GM12892 (cell line): ENCODE measurements at places on chromosomes 13 and 19.
A peak's percentile ranks its signal among the peaks of the same experiment; 100 is the strongest.

- DNase-seq = no peak
These were observed 11.6 kb downstream of the ZNF160 start for GRCh38 chr19:53091413-53092254.

GRCh38 chr13:25874907-25875306 lies 176.9 kb downstream of the SHISA2 start:
- DNase-seq = no peak

- no peak for DNase-seq
These were observed 806.1 kb upstream of the ARGLU1 start for GRCh38 chr13:107374038-107374437.

DNA sequence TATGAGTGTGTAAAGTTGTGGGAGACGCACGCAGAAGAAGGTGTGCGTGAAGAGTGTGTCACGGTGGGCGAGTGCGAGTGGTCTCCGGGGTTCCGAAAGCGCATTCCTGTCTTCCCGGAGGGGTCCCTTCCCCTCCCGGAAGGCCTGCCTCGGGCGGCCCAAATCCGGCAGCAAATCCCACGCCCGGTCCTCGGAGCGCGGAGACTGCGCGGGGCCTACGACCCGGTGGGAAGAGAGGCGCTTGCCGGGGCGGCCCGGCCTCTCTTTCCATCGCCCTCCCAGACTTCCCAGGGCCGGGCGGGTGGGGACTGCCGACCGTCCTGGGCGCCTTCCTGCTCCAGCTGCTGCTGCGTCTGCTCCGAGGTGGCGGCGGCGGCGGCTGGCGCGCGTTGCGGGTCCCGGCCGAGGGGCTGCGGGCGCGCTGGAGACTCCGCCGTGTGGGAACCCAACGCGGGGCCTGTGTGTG lies 2.1 kb downstream of the ZIC5 start:
- DNase-seq = no peak

GRCh38 chr19:16797876-16798275 lies 31.3 kb upstream of the SIN3B start:
- no peak for DNase-seq

- no peak for DNase-seq
These were observed 119.7 kb downstream of the LHFPL6 start for GRCh38 chr13:39483326-39483725.

DNA sequence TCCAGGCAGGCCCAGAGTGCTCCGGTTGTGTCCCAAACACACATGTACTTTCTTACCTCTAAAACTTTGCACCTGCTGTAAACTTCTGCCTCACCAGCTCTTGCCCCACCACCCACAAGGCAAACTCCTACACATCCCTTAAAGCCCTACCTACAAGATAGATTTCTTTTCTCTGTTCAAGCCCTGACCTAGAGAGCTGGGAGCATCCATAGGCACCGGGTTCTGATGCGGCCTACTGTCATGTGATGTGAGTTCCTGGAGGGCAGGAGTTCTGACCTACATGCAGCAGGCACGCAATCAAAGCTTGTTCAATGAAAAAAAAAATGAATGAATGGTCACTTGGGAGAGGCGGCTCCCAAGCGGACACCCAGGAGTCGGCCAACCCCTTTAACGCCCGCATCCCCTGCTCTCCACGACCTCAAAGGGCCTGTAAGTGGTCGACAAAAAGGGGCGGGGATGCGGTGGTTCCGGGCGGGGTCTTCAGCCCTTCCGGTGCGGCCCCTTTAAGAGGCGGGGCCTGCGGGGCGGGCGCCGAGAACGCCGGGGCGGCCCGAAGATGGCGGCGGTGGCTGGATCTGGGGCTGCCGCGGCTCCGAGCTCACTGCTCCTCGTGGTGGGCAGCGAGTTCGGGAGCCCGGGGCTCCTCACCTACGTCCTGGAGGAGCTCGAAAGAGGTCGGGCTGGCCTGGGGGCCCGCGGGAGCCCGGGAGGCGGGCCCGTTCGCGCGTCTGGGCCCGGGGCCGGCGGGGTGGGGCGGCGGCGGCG lies at the start of gene MAP1S:
Gene MAP1S (plus strand): TSS at position 534 of the 765 bp plus-strand sequence. CDS start 23 bp downstream, at position 557.
- DNase-seq = peak; percentile 91

GRCh38 chr13:39760521-39760920 lies 105.1 kb downstream of the COG6 start:
- DNase-seq = no peak

DNA sequence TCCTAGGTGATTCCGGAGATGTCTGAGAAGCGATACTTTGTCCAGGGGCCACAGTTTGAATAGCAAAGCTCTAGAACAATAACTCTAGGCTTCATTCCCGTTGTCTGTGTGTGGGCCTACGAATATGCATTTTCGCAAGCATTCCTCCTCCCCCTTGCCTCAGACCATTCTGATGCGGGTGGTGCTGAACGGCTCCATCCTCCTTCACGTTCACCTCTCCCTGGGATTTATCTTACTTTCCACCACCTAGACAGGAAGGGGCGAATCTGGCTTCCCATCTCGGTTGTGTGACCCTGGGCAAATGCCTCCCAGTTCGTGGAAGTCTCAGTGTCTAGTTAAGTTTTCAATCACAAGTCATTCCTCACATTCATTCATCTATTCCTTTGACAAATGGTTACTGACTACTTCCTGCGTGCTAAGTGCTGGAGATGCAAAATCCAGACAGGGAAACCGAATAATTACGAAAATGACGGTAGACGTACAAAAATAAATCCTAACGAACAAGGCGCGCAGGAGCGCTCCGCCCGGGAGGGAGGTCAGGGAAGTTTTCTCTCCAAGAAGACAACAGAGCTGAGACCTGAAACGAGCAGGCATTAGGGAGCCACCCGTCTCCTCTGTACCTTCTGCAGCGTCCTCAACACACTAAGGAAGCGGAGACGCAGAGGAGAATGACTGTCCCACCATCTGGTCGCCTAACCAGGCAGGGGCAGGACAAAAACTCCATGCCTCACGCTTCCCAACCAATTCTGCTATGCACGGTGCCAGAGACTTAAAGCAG lies 1.3 kb upstream of the CNOT3 start:
- DNase-seq = no peak

DNA sequence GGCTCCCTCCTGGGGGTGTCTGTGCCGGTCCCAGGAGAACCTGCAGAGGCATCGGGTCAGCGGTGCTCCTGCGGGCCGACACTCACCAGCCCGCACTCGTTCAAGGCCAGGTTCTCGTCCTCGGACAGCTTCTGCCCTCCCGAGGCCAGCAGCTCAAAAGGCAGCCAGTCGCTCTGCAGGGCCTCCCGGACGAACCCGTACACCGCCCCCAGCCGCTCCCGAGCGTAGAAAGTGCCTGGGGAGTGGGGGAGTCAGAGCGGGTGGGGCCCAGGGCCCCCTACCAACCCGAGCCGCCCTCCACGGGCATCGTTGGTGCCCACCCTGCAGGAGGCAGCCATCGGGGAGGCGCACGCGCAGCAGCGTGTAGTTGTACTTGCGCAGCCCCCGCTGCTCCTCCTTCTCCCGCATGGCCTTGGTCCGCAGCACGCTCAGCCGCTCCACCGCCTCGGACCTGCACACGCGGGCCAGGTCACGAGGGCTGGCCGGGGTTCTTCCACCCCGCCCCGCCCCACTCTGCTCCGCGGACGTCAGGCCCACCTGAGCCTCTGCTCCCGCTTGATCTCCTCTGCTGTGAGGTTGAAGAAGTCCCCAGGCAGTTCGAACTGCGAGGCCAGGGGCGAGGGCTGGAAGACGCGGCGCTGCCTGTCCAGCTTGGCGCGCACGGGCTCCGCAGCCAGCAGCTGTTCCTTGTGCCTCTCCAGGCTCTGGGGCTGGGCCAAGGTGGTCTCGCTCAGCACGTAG lies 11.5 kb downstream of the UBXN6 start:
- no peak for DNase-seq

DNA sequence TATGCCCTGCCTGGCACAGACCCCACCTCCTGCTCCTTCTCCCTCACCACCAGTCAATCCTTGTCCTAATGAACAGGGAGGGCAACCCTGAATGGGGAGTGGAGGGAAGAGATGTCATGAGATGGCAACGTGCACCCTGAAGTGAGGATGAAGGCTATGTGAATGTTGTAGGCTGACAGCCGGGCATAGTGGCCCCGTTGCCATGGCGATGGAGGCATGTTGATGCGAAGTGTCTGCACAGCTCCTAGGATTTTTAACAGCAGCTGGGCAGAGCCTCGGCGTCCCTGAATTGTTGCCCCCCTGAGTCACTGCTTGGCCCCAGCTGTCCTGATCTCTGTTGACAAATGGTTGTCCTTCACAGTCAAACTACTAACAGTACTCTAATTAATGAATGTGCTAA lies 4.8 kb upstream of the ALOX5AP start:
- DNase-seq = no peak

- DNase-seq = no peak
These were observed 9.8 kb upstream of the LIN7B start for GRCh38 chr19:49104229-49104864.

DNA sequence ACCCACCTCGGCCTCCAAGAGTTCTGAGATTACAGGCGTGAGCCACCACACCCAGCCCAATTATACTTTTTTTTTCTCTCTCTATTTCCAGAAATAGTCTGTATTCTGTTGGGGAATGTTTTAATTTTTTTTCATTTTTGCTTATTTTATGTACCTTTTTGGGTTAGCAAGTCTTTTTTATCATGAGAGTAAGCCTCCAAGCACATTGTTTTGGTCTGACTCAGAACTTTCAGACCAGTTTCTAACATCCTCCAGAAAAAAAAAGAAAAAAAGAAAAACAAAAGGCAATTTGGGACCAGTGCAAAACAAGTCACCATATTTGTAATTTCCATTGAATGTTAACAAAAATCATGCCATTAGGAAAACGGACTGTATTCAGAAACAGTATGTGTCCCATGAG lies 1465.5 kb downstream of the SLITRK5 start:
- no peak for DNase-seq

DNA sequence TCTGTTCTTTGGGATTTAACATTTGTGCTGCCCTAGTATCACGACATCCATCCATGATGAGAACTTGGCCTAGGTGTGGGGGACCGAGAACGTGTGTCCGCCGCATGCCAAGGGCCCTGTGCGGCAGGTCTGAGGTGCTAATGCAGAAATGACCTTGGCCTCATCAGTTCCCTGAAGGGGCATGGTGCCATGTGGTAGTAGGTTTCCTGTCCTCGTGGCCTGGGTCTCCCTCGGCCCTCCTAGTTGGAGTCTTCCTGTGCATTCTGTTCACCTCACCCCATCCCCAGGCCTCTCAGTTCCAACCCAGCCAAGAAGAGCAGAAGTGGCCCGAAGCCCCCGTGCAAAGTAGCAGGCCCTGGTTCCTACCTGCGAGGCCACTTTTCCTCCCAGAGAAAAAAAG lies 59.8 kb downstream of the GGACT start:
- no peak for DNase-seq

DNA sequence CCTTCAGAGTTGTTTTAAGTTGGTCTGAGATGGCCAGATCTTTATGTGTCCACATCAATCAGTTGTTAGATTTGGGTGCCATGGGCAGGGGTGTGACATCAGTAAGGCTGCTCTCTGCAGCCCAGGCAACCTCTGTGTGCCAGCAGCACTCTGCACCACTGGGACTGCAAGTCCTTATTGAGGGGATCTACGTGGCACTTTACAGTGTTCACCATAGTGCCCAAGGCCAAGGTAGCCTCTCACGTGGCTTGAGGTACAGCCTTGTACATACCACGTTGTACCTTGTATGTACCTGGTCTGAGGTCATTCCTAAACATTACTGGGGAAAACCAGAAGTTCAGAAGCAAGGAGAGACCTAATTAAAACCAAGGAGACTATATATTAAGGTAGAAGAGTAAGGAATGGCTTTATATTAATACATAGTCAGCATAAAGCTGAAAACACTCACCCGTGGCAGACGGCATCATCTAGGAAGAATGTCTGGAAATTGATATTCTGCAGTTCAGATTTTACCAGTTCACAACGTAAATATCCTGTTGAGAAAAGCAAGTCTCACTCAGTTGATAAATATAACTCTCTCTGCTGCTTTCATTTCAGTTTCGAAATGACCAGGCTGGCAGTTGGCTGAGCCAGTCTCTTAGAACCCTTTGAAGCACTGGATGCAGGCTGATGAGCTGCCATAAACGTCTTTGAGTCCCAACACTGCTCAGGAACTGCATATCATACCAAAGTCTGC lies 128.8 kb downstream of the ZDHHC20 start:
- DNase-seq = no peak

DNA sequence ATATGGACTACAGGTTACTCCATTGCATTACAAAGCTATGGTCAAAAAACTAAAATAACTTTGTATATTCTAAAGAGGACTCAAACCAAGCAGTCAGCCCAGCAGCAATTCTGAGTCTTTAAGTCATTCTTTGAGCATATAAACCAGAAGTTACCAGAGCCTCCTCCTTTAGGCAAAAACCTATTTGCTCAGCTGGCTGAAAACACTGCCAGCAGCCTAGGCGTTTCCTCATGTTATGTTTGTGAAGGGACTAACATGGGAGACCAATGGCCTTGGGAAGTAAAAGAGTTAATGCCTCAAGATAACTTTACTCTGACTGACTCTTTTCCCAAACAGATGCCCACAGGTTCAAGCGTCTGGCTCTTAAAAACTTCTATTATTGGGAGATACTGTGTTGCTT lies 45.3 kb downstream of the ZNF626 start:
- DNase-seq = no peak

GRCh38 chr13:27113436-27113835 lies 58.2 kb downstream of the USP12 start:
- no peak for DNase-seq

GRCh38 chr13:73902296-73902695 lies 231.9 kb downstream of the KLF12 start:
- DNase-seq = no peak

- no peak for DNase-seq
These were observed 57.9 kb upstream of the VSTM2B start for GRCh38 chr19:29467824-29468401.

GRCh38 chr19:57465680-57466381 lies 8.9 kb upstream of the VN1R1 start:
- no peak for DNase-seq

DNA sequence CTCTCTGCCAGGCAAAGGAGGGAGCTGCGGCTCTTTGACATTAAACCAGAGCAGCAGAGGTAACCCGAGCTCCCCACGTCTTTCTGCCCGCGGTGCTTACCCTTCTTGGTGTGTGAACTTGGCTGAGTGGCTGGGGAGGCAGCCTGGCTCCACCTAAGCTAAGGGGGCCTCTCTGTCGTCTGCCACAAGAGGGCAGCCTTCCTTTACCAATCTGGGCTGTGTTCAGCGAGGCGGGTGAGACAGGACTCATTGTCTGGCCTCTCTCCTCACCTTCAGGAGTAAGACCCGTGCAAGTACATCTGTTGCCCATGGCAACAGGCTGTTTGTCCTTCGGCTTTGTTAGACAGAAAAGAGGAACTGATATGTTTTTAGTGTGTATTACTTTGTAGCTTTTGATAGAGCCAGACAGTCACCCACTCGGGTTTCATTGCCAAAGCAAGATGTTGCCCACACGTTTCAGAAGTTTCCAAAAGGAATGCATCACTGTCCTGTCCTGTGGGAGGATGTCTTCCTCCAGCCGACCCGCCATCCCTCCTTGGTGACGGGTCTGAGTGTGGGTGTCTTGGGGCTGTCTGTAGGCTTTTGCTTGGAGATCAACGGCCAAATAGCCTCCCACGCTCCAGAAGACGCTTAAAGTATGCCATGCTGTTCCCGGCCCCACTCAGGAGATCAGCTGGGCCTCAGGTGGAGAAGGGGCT lies 4.6 kb downstream of the POP4 start:
- DNase-seq = peak; percentile 82

DNA sequence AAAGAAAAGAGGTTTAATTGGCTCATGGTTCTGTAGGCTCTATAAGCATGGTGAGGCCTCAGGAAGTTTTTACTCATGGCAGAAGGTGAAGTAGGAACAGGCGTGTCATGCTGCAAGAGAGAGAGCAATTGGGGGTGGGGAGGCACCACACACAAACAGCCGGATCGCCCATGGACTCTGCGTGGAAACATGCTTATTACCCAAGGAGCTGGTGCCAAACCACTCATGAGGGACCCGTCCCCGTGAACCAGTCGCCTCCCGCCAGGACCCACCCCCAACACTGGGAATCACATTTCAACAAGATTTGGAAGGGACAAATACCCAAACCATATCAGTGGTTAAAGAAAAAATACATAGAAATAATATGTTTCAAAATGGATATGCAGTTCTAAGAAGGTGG lies 174.6 kb upstream of the RNF113B start:
- no peak for DNase-seq
